ENCODE measurements at places on chromosomes 3 and 15. TPM values are rescaled to one million over a fixed set of nuclear protein-coding genes. Genes with fewer than 3 reads are reported as not detected.
A peak's percentile ranks its signal among the peaks of the same experiment; 100 is the strongest.

- peak; percentile 59 for DNase-seq
Observed at GRCh38 chr3:186515125-186515524, 29.1 kb downstream of the CRYGS start.

DNA sequence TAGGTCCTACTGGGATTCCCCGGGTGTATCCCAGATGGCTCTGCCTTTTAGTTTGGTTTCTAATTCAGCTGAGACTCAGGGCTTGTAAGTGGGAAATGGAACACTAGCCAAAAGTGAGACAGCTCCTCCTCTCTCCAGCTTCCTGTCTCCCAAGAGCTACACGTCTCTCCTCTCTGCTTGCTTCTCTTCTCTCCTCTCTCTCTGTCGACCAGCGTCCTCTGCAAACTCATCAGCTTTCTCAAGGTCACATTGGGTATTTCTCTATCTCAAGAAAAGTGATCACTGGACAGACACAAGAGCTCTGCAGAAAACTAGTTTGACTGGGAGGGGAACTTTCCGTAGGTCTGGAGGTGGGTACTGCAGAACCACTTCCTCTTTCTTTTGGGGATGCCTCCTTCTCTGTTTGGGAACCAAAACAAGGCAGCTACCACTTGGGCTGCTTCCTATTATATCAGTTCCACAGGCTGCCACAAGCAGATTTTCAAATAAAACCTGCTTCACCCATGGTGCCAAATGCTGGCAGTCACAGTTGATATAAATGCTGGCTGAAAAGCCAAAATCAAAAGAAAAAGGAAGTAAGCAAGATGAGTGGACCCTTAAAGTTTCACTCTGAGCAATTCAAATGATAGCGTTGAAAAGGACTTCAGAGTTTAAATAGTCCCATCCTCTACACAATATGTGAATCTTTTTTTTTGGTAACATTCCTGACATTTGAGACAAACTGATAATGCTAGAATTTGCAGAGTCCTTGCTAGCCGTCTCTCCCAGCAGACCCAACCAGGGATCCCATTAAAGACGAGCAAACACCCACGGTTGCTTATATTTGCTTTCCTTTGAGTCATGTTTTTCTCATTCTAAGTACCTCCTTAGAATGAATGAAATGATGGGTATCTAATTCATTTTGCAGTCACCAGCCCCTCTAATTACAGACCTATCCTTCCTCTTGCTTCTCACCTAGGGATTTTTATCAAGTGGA, 7.2 kb upstream of the DYNC1LI1 start:
- no peak for DNase-seq

The KCNMB3 gene
- total RNA-seq, result 0.87 TPM

The GOLGA8J gene
- total RNA-seq, result not detected
